ENCODE measurements at places on chromosomes 12 and 14.

DNA sequence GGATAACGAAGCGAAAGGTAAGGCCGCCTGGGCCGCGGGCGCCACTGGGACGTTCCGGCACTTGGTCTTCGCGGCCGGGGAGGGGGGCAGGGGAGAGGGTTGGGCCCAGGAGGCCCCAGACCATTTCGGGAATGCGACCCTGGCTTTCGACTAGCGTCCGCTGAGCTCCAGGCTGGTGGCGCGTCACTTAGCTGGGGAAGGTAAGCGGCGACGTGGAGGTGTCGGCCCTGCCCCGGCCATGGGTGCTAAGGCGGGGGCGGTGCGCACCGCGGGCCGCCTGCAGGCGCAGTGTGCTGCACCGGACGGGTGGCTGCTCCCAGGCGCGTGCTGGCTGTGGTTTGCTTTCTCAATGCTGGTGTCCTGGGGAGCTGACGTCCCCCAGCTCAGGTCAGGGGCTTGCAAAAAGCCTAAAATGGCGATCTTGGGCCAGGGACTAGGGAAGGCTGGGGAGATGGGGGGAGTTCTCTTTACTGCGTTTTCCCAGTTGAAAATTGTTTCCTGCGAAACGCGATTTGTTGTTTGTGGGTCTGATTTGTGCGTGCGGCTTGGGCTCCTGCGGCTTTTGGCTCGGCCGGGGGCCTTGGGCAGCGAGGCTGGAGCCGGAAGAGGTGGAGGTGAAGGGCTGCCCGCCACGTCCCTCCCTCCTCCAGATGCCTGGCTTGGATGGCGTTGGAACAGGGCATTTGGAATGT is 1.2 kb downstream of the HOXC10 start:
- no peak for DNase-seq

GRCh38 chr12:12216349-12217017 is 50.4 kb downstream of the LRP6 start:
- no peak for DNase-seq

- no peak for DNase-seq
Observed at GRCh38 chr12:52794479-52795331, 1.2 kb downstream of the KRT3 start.

DNA sequence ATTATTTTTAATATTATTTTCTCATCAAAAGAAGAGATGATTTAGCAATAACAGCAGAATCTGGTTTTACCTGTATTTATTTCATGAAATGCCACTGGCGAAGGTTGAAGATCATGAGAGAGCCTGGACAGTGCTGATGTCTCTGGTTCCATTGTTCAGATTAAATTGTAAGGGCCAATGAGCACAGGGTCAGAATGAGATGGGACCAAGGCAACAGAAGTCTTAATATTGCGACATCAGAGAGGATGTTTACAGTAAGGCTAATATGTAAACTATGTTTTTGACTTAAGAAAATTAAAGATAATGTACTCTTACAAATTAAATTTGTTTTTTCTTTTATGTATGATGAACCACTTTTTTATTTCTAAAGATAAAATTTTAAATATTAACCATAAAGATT is 35.2 kb upstream of the KLRD1 start:
- DNase-seq, result no peak

DNA sequence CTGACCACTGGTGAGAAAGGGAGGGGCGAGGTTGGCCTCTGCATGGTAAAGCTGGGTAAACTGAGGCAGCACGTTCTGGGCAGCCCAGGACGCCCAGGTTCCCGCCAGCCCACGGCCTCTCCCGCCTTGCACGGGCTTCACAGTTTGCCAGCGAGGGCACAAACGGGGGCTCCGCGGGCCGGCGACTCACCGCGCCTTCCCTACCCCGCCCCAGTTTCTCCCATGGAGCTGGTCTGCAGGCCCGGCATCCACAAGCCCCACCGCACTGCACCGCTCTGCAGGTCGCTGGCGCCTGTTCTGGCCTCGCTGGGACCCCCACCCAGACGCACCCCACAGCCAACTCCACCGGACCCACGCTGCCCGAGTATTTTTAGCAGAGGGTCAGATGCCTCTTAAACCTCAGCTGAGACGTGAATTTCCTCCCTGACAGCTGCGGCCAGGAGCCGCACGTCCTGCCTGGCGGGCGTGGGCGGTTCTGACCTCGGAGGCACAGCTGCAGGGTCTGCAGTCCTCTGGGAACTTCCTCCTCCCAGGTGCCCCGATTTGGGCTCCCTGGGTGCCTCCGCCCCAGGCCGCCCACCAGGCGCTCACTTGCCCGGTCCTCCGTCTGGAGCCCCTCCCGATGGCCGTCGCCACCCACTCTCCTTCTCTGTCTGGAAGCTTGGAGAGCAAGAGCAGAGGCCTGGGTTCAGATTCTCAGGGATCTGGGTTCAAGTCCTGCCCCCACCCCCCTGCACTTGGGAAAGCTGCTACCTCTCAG is 29.5 kb upstream of the INF2 start:
- DNase-seq, result no peak

DNA sequence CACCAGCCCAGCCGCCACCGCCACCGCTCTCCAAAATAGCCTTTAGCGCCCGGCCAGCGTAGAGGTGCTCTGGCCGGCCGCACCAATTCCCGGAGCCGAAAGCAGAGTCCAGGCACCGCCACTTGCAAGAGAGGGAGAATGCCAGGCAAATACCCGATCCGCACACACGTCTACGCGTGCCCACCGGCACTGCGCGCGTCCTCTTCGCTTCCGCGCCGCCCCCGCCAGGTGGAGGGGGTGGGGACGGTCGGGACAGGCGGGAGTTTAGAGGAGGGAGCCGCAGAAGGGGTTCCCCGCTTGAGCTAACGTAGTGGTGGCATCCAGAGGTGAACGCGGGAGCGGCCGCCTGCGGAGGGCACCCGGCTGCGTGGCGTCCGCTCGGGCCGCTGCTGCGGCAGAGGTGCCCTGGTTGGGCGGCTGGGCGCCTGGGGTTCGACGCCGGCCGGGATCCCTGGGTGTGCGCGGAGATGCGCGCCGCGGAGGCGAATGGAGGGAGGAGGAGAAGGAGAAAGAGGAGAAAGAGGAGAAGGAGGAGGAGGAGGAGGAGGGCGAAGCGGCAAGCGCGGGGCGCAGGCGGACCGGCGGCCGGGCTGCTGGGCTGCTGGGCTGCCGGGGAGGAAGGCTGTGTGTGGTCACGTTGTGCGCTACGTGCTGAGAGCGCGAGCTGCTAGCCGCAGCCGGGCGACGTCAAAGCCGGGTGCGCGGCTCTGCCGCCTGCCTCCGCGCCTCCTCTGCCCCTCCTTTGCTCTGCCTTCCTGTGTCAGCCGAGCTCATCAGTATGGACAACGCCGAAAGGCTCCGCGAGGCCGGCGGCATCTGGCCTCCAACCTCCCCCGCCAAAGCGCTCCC is at the start of gene MDGA2:
MDGA2 (minus strand) TSS at position 140 of the 849 bp plus-strand sequence.
- DNase-seq, result peak; percentile 51

DNA sequence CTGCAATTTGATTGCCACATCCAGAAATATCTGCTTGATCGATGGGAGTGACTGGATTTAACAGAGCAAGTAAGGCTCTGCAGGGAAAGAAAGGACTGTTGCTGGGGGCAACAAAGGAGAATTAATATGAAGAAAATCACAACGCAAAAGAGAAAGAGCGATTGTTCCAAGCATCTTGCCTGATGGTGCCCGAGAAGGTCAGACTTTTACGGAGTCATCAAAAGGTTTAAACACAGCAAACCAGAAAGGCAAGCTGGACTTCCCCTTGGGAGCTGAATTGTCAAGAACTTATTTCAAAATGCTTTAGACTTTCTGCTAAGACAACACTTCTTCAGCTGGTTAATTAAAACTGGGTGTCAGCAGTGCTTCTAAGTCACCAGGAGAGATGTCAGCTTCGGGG is 791.5 kb downstream of the MED13L start:
- no peak for DNase-seq

DNA sequence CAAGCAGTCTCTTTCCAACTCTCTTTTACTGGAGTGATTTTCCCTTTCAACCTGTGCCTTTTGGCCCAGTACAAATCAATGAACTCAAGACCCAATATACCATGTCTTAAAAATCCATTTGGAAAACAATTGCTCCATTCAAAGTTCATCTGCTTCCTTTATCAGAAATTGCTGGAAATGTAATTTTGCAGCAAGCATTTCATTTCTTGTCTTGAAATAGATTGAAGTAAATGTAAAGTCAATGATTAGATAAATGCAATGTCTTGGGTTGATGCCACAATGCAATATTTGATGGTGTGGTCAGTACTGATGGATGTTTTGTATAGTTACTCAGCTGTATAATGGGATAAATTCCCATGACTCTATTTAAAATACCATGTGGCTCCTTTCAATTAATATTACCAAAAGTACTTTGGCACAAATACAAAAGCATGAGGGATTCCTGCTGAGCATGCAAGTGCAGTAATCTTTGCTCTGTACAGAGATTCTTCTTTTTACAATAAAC is 707.7 kb upstream of the NOVA1 start:
- no peak for DNase-seq

DNA sequence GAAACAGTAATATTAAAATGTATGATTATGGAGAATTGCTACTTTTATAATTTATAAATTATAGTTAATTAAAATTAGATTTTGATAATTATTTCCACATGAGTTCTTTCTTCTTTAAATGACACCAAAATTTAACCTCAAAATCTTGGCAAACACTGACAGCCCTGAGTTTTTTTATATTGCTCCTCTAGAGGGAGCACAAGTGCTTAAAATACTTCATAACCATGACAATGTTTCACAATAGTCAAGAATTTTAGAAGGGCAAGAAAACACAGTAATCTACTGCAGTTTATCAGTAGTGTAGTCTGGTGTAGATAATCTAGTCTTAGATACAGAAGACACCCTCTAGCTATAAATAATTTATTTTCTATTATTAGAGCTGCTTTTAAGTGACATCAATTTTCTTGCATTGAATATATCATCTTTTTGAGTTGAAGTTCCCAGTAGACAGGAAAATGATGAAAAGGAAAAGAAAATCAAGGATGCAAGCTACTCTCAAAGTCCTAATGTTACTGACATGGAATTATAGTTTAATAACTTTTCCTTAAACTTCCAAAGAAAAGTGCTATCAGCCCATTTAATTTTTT is 14.3 kb upstream of the PTGER2 start:
- peak; percentile 61 for DNase-seq

- no peak for DNase-seq
Observed at GRCh38 chr14:21309956-21310355, 30.1 kb downstream of the RPGRIP1 start.

DNA sequence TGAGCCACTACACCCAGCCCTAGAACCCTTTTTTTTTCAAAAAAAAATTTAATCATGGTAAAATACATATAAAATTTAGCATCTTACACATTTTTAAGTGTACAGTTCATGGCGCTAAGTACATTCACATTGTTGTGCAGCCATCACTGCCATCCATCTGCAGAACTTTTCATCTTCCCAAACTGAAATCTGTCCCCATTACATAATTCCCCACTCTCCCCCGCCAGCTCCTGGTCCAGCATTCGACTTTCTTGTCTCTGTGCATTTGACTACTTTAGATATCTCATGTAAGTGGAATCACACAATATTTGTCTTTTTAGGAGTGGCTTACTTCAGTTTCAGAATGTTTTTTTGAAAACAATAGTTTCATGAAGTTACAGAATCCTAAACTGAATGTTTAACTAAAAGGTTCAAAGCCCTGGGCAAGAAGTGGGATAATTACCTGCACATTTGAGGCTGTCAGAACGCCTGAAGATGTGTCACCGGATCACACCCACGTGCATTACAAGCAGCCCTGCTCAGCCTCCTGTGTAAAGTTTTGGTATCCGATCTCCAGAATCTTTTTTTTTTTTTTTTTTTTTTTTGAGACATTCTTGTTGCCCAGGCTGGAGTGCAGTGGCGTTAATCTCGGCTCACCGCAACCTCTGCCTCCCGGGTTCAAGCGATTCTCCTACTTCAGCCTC is 12.7 kb downstream of the EML1 start:
- no peak for DNase-seq

DNA sequence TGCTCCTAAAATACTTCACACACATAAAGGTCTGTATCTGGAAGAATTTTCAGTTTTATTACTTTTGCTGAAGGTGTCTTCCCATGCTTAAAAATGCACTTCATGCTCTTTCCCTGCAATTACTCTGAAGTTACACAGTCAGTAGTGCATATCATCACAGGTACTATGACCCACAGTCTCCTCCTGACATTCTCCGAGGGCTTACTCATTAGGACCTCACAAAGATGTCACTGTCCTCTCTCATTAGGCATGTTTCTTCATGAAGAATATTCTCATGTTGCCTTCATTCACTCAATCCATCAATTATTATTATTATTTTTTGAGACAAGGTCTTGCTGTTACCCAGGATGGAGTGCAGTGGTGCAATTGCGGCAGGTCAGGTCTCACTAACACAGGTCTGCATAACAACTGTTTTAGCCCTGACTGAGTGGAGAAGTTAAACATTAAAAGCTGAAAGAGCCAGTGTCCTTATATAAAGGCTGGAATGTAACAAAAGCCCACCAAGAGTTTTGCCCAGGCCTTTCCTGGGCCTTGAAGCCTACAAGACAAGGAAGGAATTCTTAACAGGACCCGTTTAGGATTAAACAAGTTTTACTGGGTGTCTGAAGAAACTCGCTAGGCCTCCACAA is 119.5 kb upstream of the WSCD2 start:
- DNase-seq, result peak; percentile 23

Data from hepatocyte (in vitro differentiated cells).